Peyer's patch (tissue), 4 donors: ENCODE measurements at places on chromosomes 3 and 15. TPM values are rescaled to one million over a fixed set of nuclear protein-coding genes. Genes with fewer than 3 reads are reported as not detected.

- no peak overlapping the region for H3K4me3 ChIP-seq
- DNase-seq = no peak
- no peak overlapping the region for H3K27ac ChIP-seq
- no peaks in the 10 kb centered on the region for H3K36me3 ChIP-seq
- no peaks in the 10 kb centered on the region for H3K27me3 ChIP-seq
These were observed 349.4 kb upstream of the DCBLD2 start for GRCh38 chr3:99250821-99251355.

DNA sequence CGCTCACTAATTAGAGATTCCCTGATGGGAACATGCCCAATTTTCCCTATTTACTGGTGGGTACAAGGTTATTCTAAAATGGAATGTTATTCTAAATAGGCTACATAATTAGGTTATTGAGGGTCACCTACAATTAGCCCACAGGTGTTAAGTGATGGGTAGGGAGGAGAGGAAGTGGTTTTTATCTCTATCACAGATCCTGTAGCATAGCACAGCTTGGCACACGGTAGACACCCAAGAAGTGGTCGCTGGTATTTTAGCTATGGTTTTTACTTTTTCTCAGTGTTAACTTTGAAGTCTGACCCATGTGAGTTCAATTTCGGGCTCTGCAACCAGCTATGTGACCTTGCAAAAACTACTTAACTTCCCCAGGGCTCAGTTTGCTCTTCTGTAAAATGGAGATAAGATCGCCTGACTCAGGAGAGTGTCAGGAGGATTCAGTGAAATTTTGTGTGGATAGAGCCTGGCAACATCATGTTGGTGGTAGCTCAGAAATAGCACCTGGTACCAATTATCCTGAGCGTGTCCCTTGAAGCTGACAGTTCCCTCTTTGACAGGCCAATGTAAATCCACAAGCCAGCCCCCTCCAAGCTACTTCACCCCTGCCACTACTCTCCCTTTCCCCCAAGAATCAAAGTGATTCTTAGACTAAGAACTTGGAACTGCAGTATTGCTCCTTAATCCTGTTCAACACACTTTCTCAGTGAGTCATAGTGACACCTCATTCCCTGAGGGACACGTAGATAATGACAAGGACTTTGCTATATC lies 8.7 kb upstream of the LMCD1 start:
- no peaks in the 10 kb centered on the region for H3K4me1 ChIP-seq
- H3K27me3 ChIP-seq = no peaks in the 10 kb centered on the region
- DNase-seq = no peak
- no peaks in the 10 kb centered on the region for H3K36me3 ChIP-seq
- H3K27ac ChIP-seq = no peak overlapping the region

- H3K27ac ChIP-seq = no peak overlapping the region
- H3K36me3 ChIP-seq = no peaks in the 10 kb centered on the region
- DNase-seq = no peak
- H3K4me1 ChIP-seq = no peaks in the 10 kb centered on the region
- no peak overlapping the region for H3K4me3 ChIP-seq
These were observed 32.0 kb upstream of the STXBP5L start for GRCh38 chr3:120875989-120876388.

DNA sequence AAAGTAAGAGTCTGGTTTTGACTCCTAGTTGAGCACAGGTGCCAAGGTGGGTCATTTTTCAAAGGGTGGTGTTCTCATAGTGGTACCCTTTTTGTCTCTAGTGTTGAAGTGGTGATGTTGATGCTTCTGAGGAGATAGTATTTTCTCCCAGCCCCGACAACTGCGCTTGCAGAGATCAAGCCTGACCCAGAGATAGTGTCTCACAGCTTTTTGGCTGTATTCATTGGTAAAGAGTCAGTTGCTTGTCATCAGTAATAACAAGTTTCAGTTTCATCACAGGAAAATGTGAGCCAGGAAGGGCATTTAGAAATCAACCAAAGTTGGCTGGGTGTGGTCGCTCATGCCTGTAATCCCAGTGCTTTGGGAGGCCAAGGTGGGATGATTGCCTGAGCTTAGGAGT lies 139.3 kb downstream of the NFKBIZ start:
- no peak for DNase-seq
- no peaks in the 10 kb centered on the region for H3K27me3 ChIP-seq
- no peaks in the 10 kb centered on the region for H3K36me3 ChIP-seq

- no peak for DNase-seq
- no peaks in the 10 kb centered on the region for H3K36me3 ChIP-seq
These were observed 22.4 kb downstream of the FNDC3B start for GRCh38 chr3:172061724-172062184.

The SERPINI2 gene
- total RNA-seq = not detected

- no peak overlapping the region for H3K4me3 ChIP-seq
- peaks cover 14% of the 10 kb centered on the region for H3K36me3 ChIP-seq
- no peak for DNase-seq
- peaks cover 42% of the 10 kb centered on the region for H3K4me1 ChIP-seq
These were observed 2.5 kb downstream of the TIPARP start for GRCh38 chr3:156676768-156677479.
